ENCODE measurements at places on chromosomes 16 and 17.

DNA sequence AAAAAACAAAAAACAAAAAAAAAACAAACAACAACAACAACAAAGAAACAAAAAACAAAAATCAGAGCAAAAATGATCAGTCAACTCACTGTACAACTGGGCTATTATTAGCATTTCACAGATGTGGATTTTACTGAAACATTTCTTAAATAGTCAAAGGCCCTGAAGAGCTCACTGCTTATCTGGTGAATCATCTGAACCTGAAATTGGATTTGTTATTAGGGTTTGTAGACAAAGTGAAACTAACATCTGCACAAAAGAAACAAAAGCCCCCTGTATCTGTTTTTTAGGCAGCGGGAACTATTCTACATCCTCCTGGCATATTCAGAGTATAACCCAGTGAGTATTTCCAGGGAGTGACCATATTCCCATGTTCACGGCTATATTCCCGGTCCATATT is 32.6 kb upstream of the KSR1 start:
- no peak for DNase-seq

- DNase-seq = no peak
These were observed 7.9 kb downstream of the KLHDC4 start for GRCh38 chr16:87757841-87758426.

DNA sequence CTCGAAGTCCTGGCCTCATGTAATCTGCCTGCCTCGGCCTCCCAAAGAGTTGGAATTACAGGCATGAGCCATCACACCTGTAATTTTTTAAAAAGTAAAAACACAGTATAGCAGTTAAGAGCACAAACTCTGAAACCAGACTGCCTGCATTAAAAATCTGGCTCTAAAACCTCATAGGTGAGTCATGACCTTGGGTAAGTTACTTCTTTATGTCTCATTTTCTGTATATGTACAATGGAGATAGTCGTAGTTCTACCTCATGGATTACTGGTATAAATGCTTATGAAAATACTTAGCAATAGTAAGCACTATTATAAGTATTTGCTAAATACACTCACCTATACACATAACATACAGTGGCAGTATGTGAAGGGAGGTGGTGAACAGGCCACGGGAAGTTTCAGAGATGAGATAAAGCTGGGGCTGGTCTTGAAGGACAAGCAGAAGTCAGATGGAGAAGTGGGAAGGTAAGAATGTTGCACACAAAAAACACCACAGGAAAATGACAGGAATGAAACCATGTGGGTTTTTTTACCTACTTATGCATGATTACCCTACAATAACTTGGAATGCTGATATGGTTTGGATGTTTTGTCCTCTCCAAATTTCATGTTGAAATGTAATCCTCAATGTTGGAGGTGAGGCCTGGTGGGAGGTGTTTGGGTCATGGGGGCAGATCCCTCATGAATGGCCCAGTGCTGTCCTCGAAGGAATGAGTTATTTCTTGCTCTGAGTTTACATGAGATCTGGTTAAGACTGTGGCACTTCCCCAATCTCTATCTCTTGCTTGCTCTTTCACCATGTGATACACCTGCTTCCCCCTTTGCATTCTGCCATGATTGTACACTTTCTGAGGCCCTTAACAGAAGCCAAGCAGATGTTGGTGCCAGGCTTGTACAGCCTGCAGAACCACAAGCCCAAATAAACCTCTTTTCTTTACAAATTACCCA is 33.9 kb downstream of the ZNF652 start:
- DNase-seq = no peak

DNA sequence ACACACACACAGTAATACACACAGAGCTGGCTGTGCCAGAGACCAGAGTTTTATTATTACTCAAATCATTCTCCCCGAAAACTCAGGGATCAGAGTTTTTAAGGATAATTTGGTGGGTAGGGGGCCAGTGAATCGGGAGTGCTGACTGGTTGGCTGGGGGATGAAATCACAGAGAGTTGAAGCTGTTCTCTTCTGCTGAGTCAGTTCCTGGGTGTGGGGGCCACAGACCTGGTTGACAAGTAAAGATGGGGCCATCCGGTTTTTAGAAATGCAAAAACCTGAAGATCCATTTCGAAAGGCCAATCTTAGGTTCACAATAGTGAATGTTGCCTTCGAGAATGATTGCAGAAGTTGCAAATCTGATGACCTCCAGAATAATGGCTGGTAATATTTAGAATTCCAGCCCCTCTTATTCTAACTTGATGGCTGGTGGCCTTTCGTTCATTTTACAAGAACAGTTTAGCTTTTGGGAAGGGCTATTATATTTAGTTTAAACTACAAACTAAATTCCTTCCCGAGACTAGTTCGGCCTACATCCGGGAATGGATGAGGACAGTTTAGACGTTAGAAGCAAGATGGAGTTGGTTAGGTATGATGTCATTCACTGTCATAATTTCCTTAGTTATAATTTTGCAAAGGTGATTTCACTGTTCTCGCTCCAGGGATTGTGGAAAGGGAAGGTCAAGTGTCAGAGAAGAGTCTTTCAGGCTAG is 123.2 kb downstream of the KCNJ18 start:
- DNase-seq = no peak

GRCh38 chr17:74921026-74921681 is 1.9 kb downstream of the USH1G start:
- DNase-seq = no peak

DNA sequence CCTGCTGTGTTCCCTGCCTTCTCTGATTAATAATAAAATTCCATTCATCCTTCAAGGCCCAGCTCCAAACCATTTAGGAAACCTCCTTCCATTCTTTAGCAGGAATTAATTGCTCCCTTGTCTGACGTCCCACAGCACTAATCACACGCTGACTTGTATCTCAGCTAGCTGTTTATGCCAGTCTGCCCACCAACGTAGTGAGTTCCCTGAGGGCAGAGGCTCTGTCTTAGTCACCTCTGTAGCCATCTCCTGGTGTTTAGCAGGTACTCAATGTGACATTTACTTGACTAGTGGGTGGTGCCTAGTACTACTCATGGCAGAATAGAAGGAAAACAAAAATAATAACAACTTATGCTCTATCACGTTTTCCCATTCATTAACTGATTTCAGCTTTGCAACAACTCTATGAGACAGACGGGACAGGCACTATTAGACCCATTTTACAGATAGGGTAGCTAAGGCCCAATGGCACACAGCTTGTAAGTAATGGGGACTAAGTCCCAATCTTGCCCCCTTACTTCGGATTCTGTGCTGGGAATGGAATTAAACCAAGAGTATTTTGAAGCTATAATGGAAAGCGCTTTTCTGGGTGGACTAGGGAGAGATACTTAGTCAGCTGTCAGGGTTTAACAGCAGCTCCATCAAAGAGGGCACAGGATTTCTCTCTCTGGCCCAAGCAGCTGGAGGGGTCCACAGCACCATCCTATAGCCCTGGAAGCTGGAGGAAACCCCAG is 931 bp upstream of the WIPF2 start:
- no peak for DNase-seq

GRCh38 chr16:13056607-13057006 is 155.2 kb downstream of the SHISA9 start:
- no peak for DNase-seq

- no peak for DNase-seq
These were observed 336.4 kb downstream of the SEC14L1 start for GRCh38 chr17:77476931-77477805.

GRCh38 chr17:49589577-49589927 is 13.9 kb downstream of the NXPH3 start:
- no peak for DNase-seq

DNA sequence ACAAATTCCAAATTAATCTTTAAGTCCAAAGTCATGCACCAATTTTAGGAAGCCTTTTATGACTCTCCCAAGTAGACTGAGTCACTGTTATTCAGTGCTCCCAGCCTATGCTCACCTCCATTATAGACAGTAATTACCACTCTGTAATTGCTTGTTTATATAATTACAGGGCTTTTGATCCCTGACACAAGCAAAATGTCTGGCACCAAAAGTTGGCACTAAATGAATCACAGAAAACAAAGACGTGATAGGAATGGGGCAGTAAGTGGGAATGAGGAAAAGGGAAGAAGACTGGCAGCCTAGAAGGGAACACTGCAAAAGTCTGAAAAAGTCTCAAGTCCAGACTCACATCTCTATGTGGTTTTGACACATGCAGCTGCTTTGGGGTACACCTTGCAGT is 94.1 kb downstream of the SLC39A11 start:
- DNase-seq = no peak

- DNase-seq = no peak
These were observed 7.8 kb upstream of the EVI2A start for GRCh38 chr17:31329221-31329620.

GRCh38 chr17:3845291-3845620 is 790 bp downstream of the NCBP3 start:
- DNase-seq = no peak

DNA sequence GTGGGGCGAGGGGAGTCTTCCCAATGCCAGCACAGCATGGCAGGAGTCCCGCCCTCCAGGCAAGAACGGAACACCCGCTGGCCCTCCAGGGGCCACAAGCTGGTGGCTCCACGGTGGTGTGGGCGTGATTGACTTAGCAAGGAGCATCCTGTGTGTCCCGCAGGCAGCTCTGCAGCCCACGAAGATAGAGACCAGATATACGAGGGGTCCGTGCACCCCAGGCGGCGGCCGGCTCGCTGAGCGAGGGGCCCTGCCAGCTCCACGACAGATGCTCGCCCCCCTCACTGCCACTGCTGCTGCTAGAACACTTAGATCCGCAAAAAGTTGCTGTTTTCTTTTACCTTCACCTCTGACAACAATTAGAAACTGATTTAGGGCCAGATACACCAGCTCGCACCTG is 10.0 kb upstream of the CACNA1H start:
- no peak for DNase-seq

- no peak for DNase-seq
These were observed 79.8 kb upstream of the TMEM132E start for GRCh38 chr17:34499576-34499975.

GRCh38 chr16:305916-306626 is 23.1 kb downstream of the PDIA2 start:
- no peak for DNase-seq

DNA sequence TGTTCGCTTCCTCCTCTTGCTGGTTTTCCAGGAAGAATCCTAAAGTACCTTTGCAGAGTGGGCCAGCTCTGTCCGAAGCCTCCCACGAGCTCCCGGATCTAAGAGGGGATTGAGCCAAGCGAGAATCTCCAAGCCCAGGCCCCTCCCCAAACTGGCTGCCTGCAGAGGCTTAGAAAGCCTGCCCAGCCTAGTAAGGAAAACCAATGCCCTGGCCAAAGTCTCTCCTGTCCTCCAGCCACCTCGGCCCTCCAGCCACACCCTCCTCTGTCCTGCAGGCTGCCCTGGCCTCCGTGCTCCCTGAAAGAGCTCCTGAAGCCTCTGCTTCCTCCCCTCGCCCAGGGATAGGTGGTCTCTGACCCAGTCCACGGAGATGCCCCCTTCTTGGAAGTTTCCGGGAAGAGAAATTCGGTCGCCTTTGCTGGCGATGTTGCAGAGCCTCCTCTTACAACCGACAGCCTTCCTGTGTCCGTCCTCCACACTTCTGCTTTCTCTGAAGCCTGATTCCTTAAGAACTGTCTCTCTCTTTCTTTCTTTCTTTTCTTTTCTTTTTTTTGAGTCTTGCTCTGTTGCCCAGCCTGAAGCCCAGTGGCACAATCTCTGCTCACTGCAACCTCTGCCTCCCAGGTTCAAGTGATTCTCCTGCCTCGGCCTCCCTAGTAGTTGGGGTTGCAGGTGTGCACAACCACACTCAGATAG is 54.9 kb upstream of the TOB1 start:
- DNase-seq = no peak
